ENCODE measurements at places on chromosomes 11 and 22. TPM values are rescaled to one million over a fixed set of nuclear protein-coding genes. Genes with fewer than 3 reads are reported as not detected.

Gene SLC17A6
- polyA plus RNA-seq, result not detected

Gene A4GALT
- polyA plus RNA-seq, result 2.2 TPM

Gene ARHGAP42
- polyA plus RNA-seq, result 4.1 TPM

Gene ARHGAP20
- polyA plus RNA-seq, result not detected

Gene PAX6
- not detected for polyA plus RNA-seq

Gene SLC22A6
- not detected for polyA plus RNA-seq

Gene MYOD1
- polyA plus RNA-seq, result not detected

Gene POU2AF3
- polyA plus RNA-seq, result 0.17 TPM

Gene PDE3B
- 1.3 TPM for polyA plus RNA-seq
